Ascending aorta (tissue), 2 donors: ENCODE measurements at places on chromosomes 1 and 21. TPM values are rescaled to one million over a fixed set of nuclear protein-coding genes. Genes with fewer than 3 reads are reported as not detected.
A peak's percentile ranks its signal among the peaks of the same experiment; 100 is the strongest.

- no peak overlapping the region for H3K4me3 ChIP-seq
- DNase-seq, result no peak
- H3K27ac ChIP-seq, result no peak overlapping the region
- H3K36me3 ChIP-seq, result no peaks in the 10 kb centered on the region
Observed at GRCh38 chr1:246373828-246374569, 133.1 kb downstream of the SMYD3 start.

GRCh38 chr1:221182791-221183533 lies 303.7 kb downstream of the HLX start:
- DNase-seq, result no peak
- H3K27me3 ChIP-seq, result no peaks in the 10 kb centered on the region
- no peaks in the 10 kb centered on the region for H3K4me1 ChIP-seq
- H3K27ac ChIP-seq, result no peak overlapping the region

Gene MAP3K21
- 2.6 TPM for total RNA-seq

DNA sequence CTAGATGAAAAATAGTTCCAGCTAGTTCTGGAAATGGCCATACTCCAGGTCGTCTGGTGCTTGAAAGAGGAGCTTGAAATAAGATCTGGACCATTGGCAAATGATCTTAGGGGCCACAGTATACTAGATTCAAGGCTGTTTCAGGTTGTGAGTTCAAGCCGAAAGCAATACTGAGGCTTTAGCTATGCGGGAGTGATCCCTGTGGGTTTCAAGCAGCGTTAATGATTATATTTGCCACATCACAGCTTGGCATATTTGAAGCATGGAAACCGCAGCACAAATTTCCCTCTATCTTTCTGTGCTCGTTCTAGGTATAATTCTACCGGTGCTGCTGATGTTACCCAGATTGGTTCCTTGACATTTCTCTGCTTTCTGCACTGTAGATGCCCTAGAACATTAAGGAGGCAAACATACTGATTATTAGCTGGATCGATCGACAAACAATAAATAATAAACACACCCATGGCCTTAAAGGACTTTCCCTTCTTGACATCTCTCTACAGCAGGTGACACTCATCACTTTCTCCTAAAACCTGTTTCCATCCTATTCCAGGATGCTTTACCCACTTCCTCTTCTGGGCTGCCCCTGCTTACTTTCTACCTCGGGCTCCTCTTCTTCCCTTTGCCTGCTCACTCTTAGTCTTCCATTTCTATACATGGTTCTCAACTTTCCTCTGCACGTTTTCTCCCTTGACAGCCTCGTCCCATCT lies 40.6 kb upstream of the LYST start:
- H3K27me3 ChIP-seq, result no peaks in the 10 kb centered on the region
- DNase-seq, result no peak
- H3K36me3 ChIP-seq, result no peaks in the 10 kb centered on the region
- H3K27ac ChIP-seq, result peak overlapping the region; percentile 49
